ENCODE measurements at places on chromosomes 5 and 9.

DNA sequence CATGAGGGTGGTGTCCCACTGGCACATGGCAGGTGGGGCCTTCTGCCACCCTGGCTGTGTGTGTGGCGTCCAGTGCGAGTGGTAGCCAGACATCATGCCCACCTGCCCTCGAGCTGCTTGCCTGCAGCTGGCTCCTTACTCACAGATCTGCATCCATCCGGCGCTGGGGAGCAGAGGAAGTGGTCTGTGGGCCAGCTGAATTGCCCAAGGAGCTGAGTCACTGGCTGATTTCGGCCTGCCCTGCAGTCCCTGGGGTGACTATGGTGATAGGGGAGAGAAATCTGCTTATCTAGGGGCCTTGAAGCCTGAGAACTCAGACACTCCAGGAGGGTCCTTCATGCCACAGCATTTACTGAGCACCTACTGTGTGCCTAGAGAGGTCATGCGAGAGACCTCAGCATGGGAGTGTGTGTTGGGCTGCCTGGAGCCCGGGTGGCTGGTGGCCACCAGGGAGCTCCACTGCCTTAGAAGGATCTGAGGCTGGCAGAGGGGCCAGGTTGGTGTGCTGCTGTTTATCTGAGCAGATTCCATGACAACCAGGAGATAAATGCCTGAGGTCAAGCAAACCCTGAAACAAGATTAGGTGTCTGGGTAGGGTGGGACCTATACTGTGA, 57.1 kb downstream of the SLC22A5 start:
- DNase-seq: no peak

GRCh38 chr5:1793301-1793740, 6.3 kb downstream of the MRPL36 start:
- DNase-seq: no peak

DNA sequence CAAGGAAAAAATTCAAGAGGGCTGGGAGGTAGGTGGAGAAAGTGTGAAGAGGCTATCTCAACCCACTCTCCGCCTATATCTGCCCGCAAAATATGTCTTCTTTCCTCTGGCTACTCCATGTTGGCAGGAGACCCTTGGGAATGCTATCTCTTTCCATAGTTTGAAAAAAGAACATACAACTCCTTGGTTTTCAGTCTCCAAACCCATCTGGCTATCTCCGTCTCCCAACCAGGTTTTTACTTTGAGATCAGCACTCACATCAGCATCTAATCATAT, 109.9 kb upstream of the IFNE start:
- no peak for DNase-seq

- DNase-seq: no peak
Measured at GRCh38 chr5:78221964-78222451, 72.5 kb downstream of the AP3B1 start.

GRCh38 chr5:159051421-159052282, 48.1 kb downstream of the EBF1 start:
- DNase-seq: peak; percentile 42

DNA sequence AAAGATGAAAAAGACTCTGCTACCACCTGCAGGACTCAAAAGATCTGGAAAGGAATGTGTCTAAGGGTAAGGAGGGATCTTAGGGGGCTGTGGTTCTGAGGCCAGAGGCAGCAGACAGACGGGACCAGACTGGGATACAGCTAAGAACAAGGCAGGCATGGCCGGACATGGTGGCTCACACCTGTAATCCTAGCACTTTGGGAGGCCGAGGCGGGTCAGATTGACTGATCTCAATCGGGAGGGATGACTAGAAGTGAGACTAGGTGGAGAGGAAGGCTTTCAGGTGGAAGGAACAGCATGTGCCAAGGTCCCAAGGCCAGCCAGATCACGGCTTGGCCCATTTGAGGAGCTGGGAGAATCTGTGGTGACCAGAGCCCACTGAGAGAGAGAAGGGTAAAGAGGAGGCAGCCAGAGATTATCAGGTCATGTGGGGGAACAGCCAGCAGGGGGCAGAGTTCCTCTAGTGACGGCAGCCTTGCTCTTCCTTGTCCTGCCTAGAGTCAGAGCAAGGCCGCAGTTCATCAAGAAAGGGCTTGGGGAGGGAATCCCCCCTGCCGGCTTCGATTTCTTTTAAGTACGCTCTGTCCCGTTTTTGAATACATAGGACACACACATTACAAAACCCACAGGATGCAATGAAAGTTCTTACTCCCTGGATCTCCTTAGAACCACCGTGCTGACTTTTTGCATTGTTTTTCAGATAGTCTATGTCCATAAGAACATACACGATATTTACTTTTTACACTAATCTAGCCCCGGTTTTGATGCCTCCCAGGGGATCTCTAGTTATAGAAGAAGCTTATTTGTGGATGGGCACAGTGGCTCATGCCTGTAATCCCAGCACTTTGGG, 2.6 kb upstream of the OLFML2A start:
- DNase-seq: peak; percentile 97

GRCh38 chr9:135365013-135365768, 114.4 kb upstream of the PPP1R26 start:
- DNase-seq: no peak

DNA sequence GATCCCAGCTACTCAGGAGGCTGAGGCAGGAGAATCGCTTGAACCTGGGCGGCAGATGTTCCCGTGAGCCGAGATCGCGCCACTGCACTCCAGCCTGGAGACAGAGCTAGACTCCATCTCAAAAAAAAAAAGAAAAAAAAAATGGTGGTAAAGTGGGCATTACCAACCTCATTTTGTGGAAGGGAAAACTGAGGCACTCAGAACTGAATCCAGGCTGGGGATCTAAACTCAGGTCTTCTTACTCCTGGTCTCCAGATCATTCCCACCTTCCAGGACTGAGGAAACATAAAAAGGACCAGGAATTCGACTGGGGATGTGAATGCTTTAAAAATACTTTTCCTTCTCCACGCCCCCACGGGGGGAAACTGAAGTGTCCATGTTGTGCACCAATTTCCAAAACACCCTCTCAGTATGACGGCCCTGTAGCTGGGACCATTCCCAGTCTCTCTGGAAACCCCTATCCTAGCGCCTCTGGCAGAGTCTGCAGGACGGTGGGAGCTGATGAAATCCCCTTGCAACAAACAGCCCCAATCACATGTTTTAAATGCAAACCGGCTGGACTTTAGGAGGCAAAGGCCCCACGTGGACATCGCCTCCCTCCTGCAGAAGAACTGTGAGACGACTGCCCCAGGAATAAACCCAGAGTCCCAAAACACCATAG, 8.9 kb upstream of the AKNA start:
- no peak for DNase-seq

DNA sequence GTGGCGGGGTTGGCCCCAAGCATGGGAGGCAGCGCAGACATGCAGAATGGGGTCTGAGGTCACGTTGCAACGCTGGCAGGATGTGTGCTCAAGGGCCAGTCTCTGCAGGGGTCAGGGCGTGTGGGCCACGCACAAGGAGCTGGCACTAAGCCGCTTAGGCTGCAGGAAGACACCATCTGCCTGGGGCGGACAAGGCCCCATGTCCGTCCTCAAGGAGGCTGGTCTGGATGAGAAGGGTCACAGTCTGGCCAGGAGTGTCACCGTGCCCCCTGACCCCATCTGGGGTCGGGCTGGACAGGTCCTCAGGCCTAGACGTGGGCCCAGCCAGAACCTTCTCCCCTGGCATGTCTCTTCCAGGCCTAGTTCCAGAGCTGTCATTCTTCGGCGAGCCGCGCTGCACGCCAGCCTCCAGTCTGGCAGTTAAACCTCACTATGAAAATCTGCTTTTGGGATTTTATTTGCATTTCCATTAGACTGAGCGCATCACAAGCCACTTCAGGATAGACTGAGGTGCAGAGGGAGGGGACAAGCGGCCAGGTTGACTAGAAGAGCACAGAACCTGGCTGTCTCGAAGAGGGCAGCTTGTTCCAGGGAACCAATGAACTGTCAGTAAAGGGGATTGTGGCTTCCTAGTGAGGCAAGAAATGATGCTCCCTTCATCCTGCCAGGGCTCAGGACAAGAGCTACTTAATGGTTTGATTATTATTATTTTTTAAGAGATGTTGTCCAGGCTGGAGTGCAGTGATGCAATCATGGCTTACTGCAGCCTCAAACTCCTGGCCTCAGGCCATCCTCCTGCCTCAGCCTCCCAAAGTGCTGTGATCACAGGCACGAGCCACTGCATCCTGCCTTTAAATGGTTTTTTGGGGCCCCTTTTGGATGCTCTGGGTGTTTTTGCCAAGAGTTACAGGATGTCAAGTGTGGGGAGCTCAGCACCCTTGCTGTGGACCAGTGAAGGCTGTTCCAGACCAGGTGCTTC, 4.3 kb downstream of the BRD3OS start:
- no peak for DNase-seq

Measured in neural crest cell (in vitro differentiated cells).